ENCODE measurements at places on chromosomes 4 and X. TPM values are rescaled to one million over a fixed set of nuclear protein-coding genes. Genes with fewer than 3 reads are reported as not detected.

GRCh38 chrX:69287095-69287494, 121.8 kb upstream of the PJA1 start:
- no peaks in the 10 kb centered on the region for H3K27me3 ChIP-seq
- H3K4me3 ChIP-seq, result no peak overlapping the region

DUSP21 gene
- not detected for total RNA-seq

SPOCK3 gene
- not detected for total RNA-seq

DNA sequence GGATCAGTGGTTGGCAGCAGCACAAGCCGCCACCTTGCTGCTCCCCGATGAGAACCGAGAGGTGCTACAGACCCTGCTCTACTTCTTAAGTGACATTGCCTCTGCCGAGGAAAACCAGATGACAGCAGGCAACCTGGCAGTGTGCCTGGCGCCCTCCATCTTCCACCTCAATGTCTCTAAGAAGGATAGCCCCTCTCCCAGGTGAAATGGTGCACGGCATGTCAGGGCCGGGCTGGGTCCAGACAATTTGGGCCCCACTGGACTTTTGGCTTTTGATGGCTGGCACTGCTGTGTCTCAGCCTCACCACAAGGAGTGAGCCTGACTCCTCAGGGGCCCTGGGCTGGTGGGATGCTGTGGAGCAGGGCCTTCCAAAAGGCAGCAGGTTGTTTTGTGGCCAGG, 74.1 kb downstream of the STARD8 start:
- H3K27ac ChIP-seq, result no peak overlapping the region
- no peaks in the 10 kb centered on the region for H3K36me3 ChIP-seq
- H3K4me1 ChIP-seq, result no peaks in the 10 kb centered on the region
- H3K27me3 ChIP-seq, result no peaks in the 10 kb centered on the region
- DNase-seq, result no peak

- no peaks in the 10 kb centered on the region for H3K36me3 ChIP-seq
- H3K4me3 ChIP-seq, result no peak overlapping the region
- DNase-seq, result peak; percentile 38
- no peak overlapping the region for H3K27ac ChIP-seq
- no peaks in the 10 kb centered on the region for H3K27me3 ChIP-seq
Measured at GRCh38 chr4:147984065-147984777, 252.3 kb downstream of the ARHGAP10 start.

RAI2 gene
- not detected for total RNA-seq

GRCh38 chr4:176680668-176681180, 112.0 kb downstream of the VEGFC start:
- no peak for DNase-seq
- H3K36me3 ChIP-seq, result no peaks in the 10 kb centered on the region
- no peaks in the 10 kb centered on the region for H3K27me3 ChIP-seq
- no peak overlapping the region for H3K4me3 ChIP-seq
- H3K4me1 ChIP-seq, result no peaks in the 10 kb centered on the region
- no peak overlapping the region for H3K27ac ChIP-seq

- H3K4me3 ChIP-seq, result no peak overlapping the region
- peaks cover 7% of the 10 kb centered on the region for H3K4me1 ChIP-seq
- peaks cover 26% of the 10 kb centered on the region for H3K36me3 ChIP-seq
- no peak overlapping the region for H3K27ac ChIP-seq
- no peaks in the 10 kb centered on the region for H3K27me3 ChIP-seq
- no peak for DNase-seq
Measured at GRCh38 chr4:1234811-1235292, 14.1 kb downstream of the CTBP1 start.

DNA sequence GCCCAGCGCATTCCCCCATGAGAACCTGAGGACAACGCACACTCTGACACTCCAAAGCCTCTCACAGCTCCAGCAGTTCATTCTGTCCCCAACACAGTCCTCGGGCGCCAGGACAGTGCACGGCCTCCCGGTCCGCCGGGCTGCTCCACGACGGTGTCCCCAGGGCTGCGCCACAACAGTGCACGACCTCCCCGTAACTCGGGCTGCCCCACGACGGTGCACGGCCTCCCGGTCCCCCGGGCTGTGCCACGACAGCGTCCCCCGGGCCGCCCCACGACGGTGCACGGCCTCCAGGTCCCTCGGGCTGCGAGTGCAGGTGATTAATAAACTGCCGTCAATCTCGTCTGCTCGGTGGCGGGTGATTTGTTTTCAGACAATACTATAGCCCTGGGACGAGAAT, 585.1 kb upstream of the FRG1 start:
- H3K36me3 ChIP-seq, result no peaks in the 10 kb centered on the region
- H3K27ac ChIP-seq, result no peak overlapping the region
- H3K4me1 ChIP-seq, result no peaks in the 10 kb centered on the region
- DNase-seq, result no peak
- H3K4me3 ChIP-seq, result no peak overlapping the region

GRCh38 chr4:102678107-102678506, 82.7 kb downstream of the MANBA start:
- no peak overlapping the region for H3K27ac ChIP-seq
- H3K27me3 ChIP-seq, result no peaks in the 10 kb centered on the region
- H3K36me3 ChIP-seq, result 0 out of 3 replicates have a peak, but pooled peaks cover 9% of the 10 kb centered on the region
- no peaks in the 10 kb centered on the region for H3K4me1 ChIP-seq
- H3K4me3 ChIP-seq, result no peak overlapping the region

DNA sequence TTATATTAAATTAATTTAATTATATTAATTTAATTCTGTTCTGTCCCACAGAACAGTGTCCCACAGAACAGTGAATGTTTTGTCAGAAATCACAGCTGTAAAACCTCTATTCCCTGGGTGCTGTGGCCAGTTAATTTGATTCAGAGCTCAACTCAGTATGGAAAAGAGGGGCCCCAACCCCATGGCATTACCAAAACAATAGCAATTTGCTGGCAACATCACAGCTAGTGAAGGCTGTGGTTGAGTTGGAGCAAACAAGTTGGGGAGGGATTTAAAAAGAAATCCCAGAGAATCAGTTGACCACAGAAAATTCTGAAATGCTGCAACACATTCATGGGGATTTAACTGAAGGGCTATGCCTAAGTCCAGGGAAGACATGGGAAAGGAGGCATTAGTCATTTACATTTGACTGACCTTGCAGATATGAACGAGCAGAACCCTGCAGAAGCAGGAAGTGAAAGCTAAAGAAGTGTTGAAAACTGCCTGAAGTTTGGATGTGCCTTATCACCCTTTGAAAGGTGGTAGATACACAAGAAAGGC, 30.1 kb downstream of the PDHA2 start:
- no peaks in the 10 kb centered on the region for H3K36me3 ChIP-seq
- no peaks in the 10 kb centered on the region for H3K27me3 ChIP-seq
- H3K4me3 ChIP-seq, result no peak overlapping the region
- H3K27ac ChIP-seq, result no peak overlapping the region

GRCh38 chr4:155376387-155377268, at the start of gene MAP9:
Gene MAP9 (minus strand): TSS chr4:155376965. CDS start chr4:155375850, 1,115 bp downstream.
- no peak for DNase-seq
- no peak within 1 kb of the TSS for H3K27ac ChIP-seq
- no peaks in the 10 kb centered on the region for H3K27me3 ChIP-seq
- no peak within 1 kb of the TSS for H3K4me3 ChIP-seq

POU4F2 gene
- total RNA-seq, result not detected

CENPVL2 gene
- total RNA-seq, result not detected

HSFX1 gene
- 0.09 TPM for total RNA-seq

MRPL1 gene
- total RNA-seq, result 61.5 TPM

PROM1 gene
- 2.5 TPM for total RNA-seq

- no peaks in the 10 kb centered on the region for H3K27me3 ChIP-seq
- H3K27ac ChIP-seq, result no peak overlapping the region
- H3K36me3 ChIP-seq, result no peaks in the 10 kb centered on the region
- no peak overlapping the region for H3K4me3 ChIP-seq
Measured at GRCh38 chr4:72312032-72312650, 256.9 kb downstream of the ADAMTS3 start.

Data from HepG2 (cell line).